B cell (primary cell): ENCODE measurements at places on chromosomes 16 and 17.

DNA sequence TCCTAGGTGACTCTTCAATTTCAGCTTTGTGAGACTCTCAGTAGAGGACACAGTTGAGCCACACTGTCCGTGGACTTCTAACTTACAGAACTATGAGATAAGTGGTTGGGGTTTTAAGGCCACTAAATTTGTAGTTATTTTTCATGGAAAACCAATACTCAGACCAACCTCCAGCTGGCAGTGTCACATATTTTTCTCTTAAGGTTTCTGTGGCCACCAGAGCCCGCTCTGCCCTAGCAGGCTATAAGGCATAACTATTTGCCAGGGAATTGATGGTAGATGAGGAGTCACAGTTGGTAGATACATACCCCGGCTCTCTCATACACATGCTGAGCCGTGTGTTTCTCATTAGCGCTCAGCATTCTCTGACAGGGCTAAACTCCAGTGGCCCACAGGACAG, 336.8 kb upstream of the MON1B start:
- no peak for DNase-seq

GRCh38 chr17:38867179-38867967, 2.5 kb upstream of the LASP1 start:
- DNase-seq = peak; percentile 85

GRCh38 chr16:86949630-86950029, 367.6 kb downstream of the C16orf95 start:
- DNase-seq = no peak

DNA sequence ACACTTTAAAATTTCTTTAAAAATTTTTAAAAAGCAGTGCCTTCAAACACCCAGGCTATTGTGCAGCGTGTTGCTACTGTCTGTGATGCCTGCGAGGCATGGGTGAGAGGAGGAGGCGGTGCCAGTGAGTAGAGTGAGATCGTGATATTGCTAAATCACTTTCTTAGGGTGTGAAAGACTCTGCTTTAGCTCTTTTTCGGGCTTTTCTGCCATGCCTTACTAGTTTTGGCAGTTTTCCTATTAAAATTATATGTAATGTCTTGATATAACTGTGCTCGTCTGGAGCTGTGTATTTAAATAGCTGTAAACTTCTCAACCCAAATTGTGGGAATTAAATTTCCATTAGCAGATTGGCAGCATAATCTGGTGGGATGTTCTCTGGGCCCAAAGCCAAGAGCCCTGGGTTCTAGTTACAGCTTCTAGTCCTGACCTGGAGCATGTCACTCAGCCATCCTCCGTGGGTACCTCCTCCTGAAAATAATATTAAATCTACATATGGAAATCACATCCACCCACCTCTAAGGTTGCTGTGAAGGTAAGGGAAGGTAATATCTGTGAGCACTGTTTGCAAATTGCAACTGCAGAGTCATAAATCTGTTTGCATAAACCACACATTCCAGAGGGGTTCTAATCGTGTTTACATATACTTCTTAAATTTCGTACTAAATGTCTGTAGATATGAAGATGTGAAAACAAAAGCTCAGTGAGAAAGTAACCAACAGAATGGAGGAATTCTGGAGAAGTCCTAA, 264.3 kb upstream of the CACNG5 start:
- DNase-seq = no peak

DNA sequence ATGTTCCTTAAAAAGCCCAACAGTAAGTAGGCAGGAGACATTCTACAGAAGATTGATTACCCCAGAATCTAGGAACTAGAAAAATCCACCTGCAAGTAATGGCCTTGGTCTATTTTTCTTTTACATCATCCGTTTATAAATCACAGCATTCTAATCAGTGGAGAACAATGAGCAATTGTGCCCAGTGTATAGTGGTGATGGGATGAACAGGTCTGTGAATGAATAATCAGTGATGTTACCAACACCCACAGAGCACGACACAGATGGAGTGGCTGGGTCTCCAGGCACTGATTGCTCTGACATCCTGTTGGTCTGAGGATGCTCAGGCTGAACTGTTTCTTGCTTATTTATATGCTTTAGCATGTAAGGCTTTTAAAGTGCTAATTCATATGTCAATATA, 1251.2 kb upstream of the CDH8 start:
- DNase-seq = no peak

DNA sequence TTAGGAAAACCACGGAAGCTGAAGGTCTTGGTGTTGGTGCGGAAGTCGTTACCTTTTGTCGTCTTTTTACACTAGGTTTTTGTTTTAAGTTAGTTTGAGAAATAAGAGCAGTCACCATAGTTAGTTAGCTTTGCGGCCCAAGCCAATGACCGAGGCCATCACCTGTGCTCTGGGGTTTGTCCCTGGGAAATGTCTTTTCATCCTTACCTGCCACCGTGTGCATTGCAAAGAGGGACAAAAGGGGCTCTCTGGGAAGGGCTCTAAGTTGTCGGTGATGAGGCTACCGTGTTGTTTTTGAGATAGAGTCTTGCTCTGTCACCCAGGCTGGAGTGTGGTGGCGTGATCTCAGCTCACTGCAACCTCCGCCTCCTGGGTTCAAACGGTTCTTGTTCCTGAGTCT, 49.8 kb downstream of the NDE1 start:
- no peak for DNase-seq

DNA sequence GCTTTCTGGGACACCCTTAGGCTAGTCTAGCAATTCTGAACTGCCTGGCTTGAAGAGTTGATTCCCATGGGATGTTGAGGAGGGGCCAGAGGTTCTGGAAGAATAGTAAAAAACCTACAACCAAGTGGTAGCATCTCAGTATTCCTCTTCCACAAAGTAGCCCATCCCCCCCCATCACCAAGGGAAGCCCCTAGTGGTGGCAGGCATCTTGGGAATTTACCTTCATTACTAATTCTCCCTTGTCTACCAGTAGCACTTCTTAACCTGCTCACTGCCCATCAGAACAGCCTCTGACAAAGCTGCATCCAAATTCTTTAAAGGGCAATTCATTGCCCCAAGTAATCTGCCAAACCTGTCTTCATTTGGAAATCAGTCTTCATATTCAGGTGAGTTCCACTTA, 12.8 kb upstream of the RAB11FIP4 start:
- no peak for DNase-seq

DNA sequence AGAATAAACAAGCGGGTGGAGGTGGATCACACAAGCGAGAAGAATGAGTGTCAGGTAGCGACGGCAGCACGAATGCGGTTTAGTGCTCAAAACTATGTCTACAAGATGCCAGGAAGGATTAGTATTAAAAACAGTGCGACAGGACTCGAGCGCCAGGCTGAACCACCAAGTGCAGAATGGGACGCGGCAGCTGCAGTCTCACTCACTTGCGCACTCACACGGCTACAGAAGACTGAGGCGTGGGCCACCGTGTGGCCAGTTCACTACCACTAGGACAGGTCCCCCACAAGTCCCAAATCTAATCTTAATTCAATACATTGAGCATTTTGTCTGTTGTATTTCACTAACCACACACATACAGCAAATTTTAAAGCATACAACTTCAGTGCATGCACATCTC, 35.7 kb upstream of the TRAP1 start:
- no peak for DNase-seq

- no peak for DNase-seq
Measured at GRCh38 chr17:7435676-7436555, 681 bp downstream of the TMEM102 start.

DNA sequence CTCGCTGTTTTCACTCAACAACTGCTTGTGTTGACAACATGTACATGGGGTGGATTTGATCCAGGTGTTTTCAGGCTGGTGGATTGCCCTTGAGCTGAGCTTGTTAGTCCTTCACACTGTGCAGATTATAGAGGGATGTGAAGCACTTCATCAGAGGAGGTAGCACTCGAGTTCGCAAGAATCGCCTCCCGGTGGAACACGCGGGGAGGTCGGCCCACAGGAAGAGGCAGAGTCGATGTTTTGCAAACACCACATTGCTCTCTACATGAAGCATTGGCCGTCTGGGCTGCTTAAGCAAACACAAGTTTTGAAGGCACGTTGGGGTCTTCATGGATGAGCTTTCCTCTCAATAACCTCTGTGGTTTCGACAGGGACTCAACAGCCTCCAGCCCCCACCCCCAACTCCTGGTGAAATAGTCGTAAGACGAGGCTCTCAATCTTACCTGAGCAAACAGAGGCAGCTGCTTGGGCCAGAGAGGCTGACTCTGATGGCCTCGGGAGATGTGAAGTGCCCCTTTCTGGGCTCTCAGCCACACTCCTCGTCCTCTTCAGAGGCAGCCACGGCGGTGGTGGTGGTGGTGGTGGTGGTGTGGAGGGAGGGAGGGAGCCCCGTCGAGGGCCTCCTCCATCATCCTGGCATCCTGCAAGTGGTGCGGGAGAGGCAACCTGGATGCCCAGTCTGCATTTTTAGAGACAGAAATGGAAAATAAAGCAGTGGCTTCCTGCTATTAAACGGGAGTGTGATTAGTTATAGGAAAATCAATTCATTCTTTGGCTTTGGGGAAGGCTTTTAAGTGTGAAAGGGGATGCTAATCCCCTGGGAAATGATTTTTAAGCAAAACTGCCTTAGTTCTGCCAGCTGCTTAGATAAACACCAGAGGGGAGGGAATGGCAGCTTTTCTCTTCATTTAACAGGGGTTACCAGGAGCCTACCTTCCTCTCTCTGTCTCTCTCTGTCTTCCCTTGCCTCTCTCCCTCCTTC, 552.5 kb upstream of the EEF2KMT start:
- DNase-seq = no peak

DNA sequence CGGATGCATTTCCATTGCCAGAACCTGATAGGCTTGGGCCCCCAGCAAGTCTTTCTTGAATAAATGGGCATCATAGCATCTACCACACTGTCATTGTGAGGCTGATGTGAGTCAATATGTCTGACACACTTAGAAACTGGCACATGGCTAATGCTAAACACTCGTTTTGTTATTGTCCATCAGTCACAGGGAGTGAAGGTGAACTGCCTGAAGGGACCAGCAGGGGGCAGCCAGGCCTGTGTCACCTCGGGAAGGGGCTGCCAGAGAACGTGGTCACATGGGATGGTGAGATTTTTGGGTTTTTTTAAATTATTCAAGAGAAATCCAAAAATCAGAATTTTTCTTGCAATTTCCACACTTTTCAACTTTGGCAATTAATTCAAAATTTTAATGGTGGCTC, 831 bp upstream of the RCVRN start:
- DNase-seq = peak; percentile 13

GRCh38 chr16:17836868-17837602, 366.3 kb upstream of the XYLT1 start:
- DNase-seq = no peak

DNA sequence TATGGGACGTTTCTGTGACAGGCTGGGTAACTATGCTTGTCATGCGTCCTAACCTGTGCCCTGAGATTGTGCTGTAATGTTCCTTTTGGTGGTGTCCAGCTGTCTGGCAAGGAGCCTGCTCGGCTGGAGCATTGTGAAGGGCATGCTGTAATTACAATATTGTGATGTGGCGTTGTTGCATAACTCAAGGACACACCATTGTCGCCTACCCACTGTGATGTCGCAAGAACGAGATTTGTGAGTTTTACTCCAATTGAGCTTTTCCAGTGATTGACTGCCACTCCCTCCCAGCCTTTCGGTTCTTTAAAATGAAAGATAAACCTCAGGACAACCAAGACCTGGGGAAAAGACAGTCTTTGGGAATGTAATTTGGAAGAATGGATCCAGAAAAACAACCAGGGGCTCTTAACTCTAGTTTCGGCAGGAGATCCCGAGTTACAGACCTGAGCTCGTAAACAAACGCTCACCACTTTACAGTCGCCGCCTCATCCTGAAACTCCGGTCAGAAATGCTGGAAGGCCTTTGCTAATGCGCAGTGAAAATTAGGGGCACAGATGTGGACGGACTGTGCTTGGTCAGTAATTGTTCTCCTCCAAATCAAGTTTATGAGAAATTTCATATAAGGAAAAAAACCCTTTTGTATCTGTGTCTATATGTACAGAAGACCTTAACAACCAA, 1.3 kb downstream of the ZNF750 start:
- DNase-seq = no peak

DNA sequence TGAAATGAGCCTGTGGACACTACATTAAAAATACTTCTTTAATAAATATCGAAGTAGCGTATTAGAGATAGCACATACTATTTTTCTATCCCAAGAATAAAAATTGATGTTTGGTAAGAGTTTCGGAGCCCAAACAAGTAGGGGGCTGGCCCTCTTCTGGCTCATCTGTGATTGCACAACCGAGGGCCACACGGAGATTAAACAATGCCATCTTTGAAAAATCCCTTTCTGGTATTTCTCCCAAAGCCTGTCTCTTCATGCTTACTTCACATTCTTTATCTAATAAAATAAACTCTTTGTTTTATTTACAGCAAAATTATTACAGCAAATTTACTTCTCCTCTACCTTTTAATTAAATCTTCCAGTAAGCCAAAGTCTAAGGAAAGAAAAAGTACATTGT, 9.6 kb upstream of the MYH11 start:
- no peak for DNase-seq
